ENCODE measurements at places on chromosomes 7 and 10.

GRCh38 chr7:75889223-75889825, 10.5 kb downstream of the RHBDD2 start:
- peaks cover 26% of the 10 kb centered on the region for H3K36me3 ChIP-seq
- no peaks in the 10 kb centered on the region for H3K4me1 ChIP-seq
- peaks cover 3% of the 10 kb centered on the region for H3K27me3 ChIP-seq
- H3K4me3 ChIP-seq: peak overlapping the region; percentile 74

DNA sequence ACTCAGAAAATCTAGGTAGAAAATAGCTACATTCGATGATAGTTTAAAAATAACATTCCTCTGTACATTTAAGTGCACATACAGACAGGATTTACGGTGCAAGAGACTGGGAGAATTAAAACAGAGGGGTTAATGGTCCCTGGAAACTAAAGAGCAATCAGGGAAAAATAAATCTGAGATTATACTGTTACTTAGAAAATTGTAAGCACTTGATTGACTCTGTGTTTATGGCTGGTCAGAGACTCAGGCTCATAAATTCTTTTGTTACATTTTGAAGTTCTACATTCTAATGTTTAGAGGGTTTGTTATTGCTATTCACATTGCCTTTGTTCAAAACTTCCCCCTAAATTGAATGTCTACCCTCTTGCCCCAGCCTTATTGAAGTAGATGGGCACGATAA, 54.4 kb downstream of the CDCA7L start:
- H3K27ac ChIP-seq: no peak overlapping the region
- no peak for DNase-seq
- H3K36me3 ChIP-seq: no peaks in the 10 kb centered on the region

DNA sequence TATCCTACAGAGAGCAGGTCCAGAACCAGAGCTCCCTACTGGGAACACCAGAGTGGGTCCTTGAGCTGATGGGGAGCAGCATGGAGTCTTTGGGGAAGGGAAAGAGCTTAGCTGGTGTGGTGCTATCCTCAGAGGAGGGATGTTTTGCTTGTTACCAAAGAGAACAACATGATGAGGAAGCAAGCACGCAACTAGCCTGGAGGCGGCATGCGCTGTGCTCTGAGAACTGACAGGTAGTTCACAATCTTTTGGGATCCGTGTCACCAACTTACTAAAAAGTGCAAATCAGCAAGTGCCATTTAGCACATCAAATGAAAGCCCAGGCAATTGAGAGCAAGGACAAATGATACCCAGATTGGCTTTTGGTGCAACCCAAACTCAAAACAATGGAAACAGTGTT, 257.9 kb downstream of the DPP6 start:
- H3K36me3 ChIP-seq: no peaks in the 10 kb centered on the region
- no peaks in the 10 kb centered on the region for H3K4me1 ChIP-seq
- H3K4me3 ChIP-seq: no peak overlapping the region
- H3K27me3 ChIP-seq: no peaks in the 10 kb centered on the region
- no peak for DNase-seq
- no peak overlapping the region for H3K27ac ChIP-seq

GRCh38 chr7:135169141-135169963, 1.2 kb downstream of the CYREN start:
- peaks cover 42% of the 10 kb centered on the region for H3K36me3 ChIP-seq
- peaks cover 42% of the 10 kb centered on the region for H3K4me1 ChIP-seq
- H3K27me3 ChIP-seq: peaks cover 26% of the 10 kb centered on the region
- peak overlapping the region; percentile 95 for H3K4me3 ChIP-seq

DNA sequence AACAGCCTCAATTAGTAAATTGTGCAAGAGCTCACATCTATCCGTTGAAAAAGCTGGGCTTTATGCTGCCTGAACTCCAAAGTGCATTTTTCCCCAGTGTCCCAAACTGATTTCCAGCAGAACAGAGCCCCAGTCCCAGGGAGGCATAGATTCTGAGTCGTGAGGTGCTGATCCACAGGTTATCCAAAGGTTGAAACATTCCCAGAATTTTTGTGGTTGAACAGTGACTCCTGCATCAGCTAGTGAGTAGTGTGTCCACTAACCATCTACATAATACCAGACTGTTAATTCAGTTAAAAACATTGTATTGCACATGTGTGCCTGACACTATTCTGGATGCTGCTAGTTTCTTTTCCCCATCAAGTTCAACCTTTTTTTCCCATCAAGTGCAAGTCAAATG, 761.5 kb downstream of the GATA3 start:
- no peak overlapping the region for H3K4me3 ChIP-seq
- DNase-seq: no peak
- no peaks in the 10 kb centered on the region for H3K36me3 ChIP-seq
- H3K27ac ChIP-seq: no peak overlapping the region

DNA sequence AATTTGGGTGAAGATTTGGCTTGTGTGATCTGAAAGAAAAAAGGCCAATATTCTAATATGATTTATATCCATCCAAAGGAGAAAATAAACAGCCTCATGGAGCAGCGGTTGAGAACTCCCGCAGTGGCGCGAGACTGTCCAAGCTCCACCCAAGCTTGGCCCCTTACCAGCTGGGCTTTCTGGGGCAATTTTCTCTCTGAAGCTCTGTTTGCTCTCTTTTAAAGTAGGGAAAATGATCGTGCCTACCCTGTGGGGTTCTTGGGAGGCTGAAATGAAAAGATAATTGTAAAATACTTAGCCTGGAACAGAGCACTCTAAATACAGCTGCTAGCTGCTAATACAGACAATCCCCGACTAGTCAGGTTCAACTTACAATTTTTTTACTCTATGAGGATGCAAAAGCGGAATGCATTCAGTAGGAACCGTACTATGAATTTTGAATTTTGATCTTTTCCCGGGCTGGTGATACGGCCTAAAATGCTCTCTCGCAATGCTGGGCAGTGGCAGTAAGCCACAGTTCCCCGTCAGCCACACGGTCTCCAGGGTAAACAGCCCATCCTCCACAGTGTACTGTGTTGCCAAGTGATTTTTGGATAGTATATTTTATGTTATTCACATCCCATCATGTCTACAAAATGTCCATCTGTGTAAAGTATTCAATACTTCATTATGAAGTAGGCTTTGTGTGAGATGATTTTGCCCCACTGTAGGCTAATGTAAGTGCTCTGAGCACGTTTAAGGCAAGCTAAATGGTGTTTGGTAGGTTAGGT, 137.7 kb downstream of the CHN2 start:
- no peak for DNase-seq
- H3K4me1 ChIP-seq: peaks cover 6% of the 10 kb centered on the region
- no peaks in the 10 kb centered on the region for H3K27me3 ChIP-seq

DNA sequence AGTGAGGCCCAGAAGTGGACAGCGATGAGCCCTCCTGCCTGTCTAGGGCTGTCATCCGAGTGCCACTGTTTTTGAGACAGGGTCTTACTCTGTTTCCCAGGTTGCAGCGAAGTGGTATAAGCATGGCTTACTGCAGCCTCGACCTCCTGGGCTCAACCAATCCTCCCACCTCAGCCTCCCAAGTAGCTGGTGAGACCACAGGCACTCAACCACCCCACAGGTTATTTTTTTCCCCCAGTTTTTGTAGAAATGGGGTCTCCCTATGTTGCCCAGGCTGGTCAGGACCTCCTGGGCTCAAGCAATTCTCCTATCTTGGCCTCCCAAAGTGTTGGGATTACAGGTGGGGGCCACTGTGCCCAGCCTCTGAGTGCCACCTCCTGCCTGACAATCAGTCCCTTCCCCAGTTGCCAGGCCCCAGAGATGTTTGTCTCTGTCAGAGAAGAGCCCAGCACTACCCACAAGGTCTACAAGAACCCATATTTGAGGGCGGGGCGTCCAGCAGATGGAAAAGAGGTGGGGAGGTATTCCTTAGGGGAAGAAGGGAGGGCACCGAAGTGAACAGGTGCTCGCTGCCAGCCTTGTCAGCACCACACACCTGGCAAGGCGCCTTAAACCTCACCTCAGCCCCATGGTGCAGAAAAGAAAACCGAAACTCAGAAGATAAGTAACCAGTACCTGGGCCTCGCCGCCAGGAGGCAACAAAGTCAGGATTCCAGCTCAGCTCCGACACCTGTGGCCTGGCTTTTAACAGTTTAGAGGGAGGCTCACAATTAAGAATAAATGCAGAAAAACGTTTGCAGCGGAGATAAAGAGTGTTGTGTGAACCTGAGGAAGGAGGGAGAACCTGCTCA, 77.4 kb upstream of the ANLN start:
- peaks cover 9% of the 10 kb centered on the region for H3K4me1 ChIP-seq
- H3K4me3 ChIP-seq: no peak overlapping the region

DNA sequence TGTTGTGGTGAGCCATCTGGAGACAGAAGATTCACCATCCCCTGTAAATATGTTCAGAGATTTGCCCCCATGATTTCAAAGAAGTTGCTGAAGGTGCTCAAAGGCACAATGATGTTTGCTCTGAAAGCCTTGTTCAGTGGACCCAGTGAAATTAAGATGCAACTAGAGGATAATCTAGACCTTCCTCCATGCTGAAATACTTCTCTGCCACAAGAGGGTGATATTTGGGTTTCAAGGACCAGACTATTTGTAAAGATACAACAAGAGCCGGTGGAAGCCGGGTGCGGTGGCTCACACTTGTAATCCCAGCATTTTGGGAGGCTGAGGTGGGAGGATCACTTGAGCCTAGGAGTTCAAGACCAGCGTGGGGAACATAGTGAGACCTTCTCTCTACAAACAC, 13.5 kb upstream of the MSRB2 start:
- no peaks in the 10 kb centered on the region for H3K4me1 ChIP-seq
- no peak overlapping the region for H3K4me3 ChIP-seq
- DNase-seq: no peak
- H3K27me3 ChIP-seq: no peaks in the 10 kb centered on the region
- H3K36me3 ChIP-seq: no peaks in the 10 kb centered on the region
- H3K27ac ChIP-seq: no peak overlapping the region

DNA sequence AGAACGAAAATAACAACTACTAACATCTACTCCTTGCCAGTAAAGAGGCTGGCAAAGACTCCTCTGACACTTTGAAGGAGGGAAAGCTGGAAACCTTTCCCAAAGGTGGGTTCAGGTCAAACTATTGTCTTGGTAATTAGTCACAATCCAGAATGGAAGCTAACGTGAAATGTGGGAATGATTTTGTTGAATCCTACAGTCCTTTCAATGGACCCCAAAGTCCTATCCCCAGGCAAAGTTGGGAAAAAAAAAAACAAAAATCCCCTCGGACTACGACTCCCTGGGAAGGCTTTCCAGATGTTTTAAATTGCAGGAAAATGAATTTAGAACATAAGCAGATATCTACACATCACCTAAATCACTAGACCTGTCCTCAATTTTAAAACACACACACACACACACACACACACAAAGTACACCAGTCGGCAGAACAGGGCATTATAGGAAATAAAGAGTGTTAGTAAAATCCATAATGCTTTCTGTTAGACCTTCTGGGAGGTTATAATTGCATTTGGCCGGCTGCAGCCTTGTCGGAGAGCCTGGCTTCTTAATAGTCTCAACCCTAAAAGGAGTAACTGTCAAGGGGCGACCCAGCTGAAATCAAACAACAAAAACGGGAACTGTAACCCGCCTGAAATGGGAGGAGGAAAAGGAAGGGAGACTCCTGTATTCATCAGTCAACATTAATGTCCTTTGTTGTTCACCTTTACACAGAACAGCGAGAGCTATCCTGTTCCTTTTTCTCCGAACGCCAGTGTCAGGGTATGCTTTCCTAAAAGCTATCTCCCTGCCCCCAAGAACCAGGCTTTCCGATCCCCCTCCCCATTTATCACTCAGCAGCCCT, 1.5 kb downstream of the DOCK4 start:
- H3K4me3 ChIP-seq: peak overlapping the region; percentile 100
- H3K36me3 ChIP-seq: peaks cover 15% of the 10 kb centered on the region
- DNase-seq: no peak
- peak overlapping the region; percentile 97 for H3K27ac ChIP-seq

DNA sequence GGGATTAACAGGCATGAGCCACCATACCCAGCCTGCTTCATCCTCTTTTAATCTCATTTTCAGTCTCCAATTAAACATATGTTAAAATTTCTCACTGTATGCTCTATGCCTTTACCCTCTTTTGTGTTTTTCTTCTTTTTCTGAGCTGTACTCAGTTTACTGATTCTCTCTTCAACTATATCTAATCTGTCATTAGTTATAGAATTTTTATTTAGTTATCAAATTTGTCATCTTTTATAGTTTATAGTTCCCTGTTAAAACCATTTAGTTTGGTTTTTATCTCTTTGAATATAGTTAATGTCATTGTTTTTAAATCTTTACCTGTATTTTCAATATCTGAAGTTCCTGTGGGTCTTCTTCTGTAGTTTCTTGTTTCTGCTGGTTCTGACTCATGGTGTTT, 93.3 kb downstream of the KAT6B start:
- DNase-seq: no peak
- peaks cover 5% of the 10 kb centered on the region for H3K4me1 ChIP-seq
- peaks cover 1% of the 10 kb centered on the region for H3K27me3 ChIP-seq

- no peak for DNase-seq
- H3K36me3 ChIP-seq: no peaks in the 10 kb centered on the region
- no peak overlapping the region for H3K4me3 ChIP-seq
- no peak overlapping the region for H3K27ac ChIP-seq
- H3K27me3 ChIP-seq: peaks cover 2% of the 10 kb centered on the region
- H3K4me1 ChIP-seq: peaks cover 7% of the 10 kb centered on the region
These were observed 31.3 kb upstream of the SMC3 start for GRCh38 chr10:110535958-110536891.

DNA sequence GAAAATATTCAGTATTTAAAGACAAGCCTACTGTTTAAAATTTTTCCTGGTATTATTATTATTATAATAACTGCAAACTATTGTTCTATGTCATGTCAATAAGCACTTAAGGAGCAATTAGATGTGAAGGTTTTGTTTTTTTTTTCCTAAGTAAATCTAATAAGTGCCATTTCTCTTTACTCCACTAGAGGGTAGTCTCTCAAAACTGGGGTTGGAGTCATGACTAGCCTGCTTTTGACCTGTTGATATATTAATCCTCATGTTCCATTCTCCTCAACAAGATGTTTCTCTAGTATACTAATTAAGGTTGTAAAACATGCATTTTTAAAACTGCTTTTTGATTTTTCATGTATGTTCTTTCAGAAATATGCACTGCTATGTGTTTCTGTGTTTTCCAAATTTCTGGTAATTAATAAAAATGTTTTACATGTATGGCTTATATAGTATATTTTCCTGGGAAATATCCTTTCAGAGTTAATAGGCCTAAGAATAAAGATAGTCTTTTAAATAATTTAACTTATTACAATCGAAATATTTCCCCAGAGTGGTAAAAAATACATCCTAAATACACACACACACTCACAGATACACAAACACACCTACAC, 1.0 kb upstream of the LRRN3 start:
- H3K4me1 ChIP-seq: peaks cover 9% of the 10 kb centered on the region
- peaks cover 1% of the 10 kb centered on the region for H3K27me3 ChIP-seq
- DNase-seq: no peak
- H3K36me3 ChIP-seq: no peaks in the 10 kb centered on the region
- H3K4me3 ChIP-seq: no peak overlapping the region
- H3K27ac ChIP-seq: no peak overlapping the region

- H3K4me1 ChIP-seq: peaks cover 44% of the 10 kb centered on the region
- H3K4me3 ChIP-seq: no peak overlapping the region
- peaks cover 5% of the 10 kb centered on the region for H3K27me3 ChIP-seq
- no peak for DNase-seq
- peaks cover 65% of the 10 kb centered on the region for H3K36me3 ChIP-seq
These were observed 113.6 kb downstream of the ADCY1 start for GRCh38 chr7:45687721-45688120.

All from endothelial cell (in vitro differentiated cells).